Daoy (cell line): ENCODE measurements at places on chromosomes 12 and 14. TPM values are rescaled to one million over a fixed set of nuclear protein-coding genes. Genes with fewer than 3 reads are reported as not detected.

GRCh38 chr14:37637341-37637740, 41.9 kb downstream of the TTC6 start:
- peak; percentile 42 for DNase-seq

The TEX22 gene
- total RNA-seq, result 0.29 and 1.3 TPM in 2 replicates

The PPP1R1A gene
- not detected in 2 replicates for total RNA-seq

The GSC gene
- 6.2 and 11.0 TPM in 2 replicates for total RNA-seq

DNA sequence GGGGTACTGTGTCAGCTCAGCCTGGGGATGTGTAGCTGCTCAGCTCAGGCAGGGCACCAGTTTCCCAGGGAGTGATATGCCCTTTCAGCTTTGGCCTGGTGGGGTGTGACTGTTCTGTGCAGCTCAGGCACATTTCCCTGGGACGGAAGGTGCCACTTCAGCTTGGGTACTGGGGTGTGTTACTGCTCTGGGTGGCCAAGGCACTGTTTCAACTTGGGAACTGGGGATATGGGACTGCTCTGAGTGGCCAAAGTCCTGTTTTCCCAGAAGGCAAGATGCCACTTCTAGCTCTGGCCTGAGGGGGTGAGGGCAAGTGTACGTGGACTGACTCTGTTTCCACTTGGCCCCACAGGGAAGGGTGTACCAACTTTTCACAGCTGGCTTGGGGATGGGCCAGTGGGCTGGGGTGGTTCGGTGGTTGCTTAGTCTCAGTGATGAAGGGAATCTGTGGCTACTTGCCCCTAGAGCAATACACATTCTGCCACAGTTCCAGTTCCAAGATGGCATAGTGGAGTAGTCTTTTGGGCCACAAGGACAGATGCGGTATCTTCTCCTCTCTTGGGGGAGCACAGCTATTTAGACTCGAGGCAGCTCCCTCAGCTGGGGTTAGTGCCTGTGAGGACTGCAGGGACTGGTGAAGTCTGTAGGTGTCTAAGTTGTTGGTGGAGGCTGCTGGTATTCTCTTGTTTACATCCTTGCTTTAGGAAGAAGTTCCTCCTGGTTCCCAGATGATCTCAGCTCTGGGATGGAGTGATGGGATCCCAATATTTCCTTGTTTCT, 26.4 kb downstream of the TBC1D15 start:
- DNase-seq, result no peak

DNA sequence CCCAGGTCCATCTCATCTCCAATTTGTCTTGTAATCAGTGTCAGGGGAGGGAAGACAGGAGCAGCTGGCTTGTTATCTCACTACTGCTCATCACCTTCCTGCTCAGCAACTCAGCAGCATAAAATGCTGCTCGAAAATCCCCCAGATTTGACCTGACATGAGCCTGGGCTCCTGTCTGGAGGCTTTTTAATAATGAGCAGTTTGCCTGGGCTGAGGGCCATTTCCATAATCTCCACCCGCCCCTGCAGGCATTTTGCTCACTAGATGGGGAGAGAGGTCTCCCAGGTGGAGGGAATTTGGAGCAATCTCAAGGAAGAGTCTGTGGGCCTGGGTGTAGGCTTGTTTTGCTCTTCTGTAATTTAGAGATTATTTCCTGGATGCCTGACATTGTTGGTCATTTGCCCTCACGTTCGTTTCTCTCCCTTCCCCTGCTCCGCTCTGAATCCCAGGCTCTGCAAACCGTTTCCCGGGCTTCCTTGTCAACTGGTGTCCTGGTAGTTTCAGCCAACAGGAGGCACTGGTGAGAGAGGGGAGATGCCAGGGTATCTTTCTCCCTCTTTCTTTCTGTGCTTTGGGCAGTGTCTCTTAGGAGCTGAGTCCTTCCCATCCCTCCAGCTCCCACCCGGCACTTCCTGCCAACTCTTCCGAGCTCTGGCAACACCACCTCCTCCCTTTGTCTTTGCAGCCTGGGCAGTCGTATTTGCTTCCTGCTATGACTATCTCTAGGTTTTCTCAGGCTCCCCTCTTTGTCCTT, 299.2 kb downstream of the GLT1D1 start:
- peak; percentile 59 for DNase-seq
